ENCODE measurements at places on chromosomes 2 and 18.

GRCh38 chr2:240645346-240645745 lies 20.1 kb downstream of the GPR35 start:
- no peak for DNase-seq

DNA sequence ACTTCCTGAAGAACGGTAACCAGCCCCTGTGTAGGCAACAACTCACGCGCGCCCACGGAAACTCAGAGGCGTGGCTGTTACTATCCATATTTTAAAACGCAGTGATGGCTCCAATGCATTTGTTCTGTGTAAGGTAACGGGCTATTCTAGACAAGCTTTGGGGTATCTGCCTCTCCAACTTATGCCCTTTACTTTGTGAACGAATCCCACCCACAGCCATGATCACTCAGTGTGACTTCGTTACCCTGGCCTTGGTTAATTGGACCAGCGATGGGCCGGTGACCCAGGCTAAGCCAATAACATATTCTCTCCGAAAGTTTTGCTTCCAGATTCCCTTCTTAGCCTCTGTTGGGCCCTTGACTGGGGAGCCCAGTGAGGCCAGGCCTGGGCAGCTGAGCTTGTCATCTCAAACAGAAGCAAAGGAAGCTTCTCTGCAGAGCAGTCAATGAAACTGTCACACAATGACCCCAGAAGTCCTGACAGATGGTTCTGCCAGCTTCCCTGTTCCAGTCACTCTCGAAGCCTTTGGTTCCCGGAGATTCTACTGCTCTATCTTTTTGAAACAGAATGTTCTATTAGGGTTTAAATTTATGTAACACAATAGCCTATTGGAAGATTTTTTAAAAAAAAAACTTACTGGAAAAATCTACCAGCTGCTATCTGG lies 30.7 kb upstream of the ROCK2 start:
- DNase-seq: no peak

DNA sequence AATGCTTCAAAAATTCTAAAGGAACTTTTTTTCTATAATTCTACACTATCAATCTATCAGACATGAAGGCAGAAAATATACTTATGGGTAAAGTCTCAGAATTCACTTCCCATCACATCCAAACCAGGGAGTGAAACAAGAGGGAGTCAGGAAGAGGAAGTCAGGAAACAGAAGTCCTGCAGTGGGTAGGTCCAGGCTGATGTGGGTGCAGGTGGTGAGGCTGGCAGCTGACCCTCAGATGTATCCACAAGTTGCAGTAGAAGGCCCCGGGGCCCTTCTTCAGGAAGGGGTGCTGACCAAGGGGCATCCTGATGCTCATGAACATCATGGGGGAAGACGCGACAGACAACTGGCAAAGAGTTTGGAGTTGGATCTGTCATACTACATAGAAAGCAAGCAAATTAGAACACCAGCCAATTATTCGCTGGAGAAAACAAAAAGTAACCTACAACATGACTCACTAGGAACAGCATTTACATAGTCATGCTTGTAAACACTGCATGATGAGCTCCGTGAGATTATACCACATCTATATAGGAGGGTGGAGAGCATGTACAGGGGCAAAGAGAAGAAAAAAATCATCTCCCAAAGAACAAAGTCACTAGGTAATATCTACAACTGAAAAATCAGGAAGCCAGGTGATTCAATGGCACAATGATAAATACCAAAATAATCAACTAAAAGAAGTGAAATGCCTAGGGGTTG lies 4.2 kb downstream of the UXS1 start:
- DNase-seq: no peak

- no peak for DNase-seq
Measured at GRCh38 chr2:110105608-110106467, 9.8 kb downstream of the MALL start.

- no peak for DNase-seq
Measured at GRCh38 chr2:26251893-26252292, 7.2 kb downstream of the HADHB start.

DNA sequence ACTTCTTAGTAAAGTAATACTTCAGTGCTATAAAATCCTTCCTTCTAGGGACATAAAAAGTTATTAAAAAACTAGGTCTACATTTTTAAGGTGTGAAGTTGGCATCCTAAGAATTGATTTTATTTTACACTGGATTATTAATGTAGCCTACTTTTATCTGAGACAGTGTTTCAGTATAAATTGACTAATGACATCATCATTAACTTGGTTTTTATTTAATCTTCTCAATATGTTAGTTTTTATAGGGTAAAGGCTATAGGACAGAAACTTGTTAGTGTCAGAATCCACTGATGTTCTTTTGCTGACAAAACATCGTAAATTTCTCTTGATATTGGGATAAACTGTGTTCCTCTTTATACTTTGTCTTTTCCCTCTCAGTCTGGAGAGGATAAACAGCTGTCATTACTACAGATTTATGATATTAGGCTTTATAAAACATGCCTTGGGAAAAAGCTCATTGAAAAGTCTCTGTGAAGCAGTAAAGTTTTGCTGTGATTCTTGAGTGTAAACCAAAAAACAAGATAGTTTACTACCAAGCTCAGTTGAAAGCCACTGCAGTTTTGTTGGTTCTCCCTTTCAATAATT lies 569.9 kb downstream of the EPHA4 start:
- DNase-seq: no peak
